ENCODE measurements at places on chromosomes 5 and 9.

GRCh38 chr9:135306699-135307098, 172.9 kb upstream of the PPP1R26 start:
- no peak for DNase-seq

DNA sequence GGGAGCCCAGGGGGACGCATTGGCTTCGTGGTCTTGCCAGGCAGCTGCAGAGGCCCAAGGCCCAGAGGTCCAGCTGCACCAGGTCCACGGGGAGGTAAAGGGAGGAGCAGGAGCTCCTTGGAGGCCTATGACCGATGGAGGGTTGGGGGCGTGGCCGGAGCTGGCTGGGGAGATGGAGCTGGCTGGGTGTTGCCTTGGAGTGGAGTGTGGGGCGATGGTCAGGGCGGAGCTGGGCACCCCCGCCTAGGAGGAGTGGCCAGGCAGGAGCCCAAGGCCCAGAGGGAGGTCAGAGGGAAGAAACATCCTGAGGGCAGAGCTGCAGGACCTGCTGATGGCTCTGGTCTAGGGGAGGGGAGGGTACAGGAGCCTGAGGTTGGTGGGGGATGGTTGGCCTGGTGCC, 44.6 kb downstream of the KCNT1 start:
- no peak for DNase-seq

DNA sequence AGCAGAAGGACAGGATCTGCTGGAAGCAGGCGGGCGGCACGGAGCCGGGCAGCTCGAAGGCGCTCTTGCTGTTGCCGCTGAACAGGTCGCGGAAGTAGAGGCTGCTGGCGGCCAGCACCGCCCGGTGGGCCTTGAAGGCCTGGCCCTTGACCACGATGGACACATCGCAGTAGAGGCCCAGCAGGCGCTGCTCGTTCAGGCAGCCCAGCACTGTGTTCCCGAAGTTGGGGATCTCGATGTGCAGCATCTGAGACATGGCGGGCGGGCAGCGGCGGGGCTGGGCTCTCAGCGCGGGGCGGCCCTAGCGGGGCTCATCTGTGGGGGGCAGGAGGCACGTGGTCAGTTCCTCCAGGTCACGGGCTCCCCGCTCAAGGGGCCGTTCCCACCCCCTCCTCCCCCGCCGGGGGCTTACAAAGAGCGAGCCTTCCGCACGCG, 44.8 kb downstream of the NACC2 start:
- no peak for DNase-seq

DNA sequence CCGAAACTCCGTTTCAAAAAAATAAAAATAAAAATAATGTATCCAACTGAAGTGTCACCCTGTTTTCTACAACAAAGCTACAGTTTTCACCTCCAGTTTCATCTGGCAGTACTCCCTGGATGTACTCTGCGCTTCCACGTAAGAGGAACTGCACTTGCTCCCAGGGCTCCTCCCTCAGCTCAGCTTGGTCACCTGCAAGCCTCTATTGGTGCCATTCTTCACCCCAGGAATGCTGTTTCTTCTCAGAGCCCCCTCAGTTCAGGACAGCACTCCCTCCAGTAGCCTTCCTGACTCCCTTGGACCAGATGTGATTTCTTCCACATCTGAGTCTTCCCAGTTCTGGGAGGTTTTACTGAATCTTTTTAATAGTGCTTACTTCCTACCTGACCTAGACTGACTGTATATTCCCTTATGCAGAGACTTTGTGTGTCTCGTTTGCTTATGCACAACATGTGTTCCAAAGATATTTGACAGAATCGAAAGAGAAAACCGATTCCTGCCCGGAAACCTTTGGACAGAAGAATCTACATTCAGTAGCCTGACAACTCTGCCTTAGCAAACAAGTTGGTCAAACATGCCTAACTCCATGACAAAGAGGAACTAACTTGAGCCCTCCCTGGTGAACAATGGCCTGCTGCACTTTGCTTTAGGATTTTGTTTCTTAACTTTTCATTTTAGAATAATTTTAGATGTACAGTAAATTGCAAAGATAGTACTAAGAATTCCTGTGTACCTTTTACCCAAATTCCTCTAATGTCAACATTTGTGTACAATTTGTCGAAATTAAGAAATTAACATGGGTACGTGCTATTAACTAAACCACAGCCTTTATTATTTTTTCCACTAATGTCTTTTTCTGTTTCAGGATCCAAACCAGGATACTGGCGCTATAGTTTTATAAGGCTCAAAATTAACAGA, 814 bp downstream of the CCDC125 start:
- DNase-seq = peak; percentile 65

GRCh38 chr5:176542596-176543427, 5.6 kb upstream of the RNF44 start:
- DNase-seq = no peak

All from PC-9 (cell line).